ENCODE measurements at places on chromosomes 6 and 20. TPM values are rescaled to one million over a fixed set of nuclear protein-coding genes. Genes with fewer than 3 reads are reported as not detected.

The OOEP gene
- not detected for total RNA-seq

The COL20A1 gene
- not detected for total RNA-seq

DNA sequence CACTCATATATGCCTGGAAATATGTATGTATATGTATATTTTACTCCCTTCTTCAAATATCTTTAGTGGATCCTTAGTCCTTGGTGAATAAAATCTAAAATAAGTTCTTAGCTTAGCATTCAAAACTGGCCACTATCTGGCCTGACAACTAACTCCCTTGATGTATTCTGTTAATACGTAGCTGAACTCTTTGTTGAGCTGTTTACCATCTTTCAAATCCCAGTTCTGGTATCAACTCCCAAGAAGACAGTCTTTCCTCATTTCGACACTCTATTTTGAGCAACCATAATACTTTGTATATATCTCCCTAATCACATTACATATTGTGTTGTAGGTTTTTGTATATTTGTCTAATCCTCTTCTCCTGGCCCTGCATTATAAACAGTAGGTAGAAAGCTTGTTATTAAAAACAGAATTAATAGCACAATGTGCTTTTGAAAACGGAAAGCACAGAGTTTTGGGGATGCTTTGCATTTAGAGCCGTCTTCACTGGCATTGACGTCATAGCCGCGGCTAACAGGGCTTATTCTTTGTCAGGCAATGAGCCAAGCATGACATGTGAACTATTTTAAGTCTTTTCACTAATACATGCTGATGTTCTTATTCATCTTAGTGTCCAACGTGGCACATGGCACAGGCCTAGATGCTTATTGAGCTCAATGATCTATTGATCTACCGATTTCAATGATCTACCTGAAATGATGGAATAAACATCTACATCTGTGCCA, 47.2 kb upstream of the CCN2 start:
- no peak overlapping the region for H3K4me3 ChIP-seq
- DNase-seq: no peak
- no peaks in the 10 kb centered on the region for H3K27me3 ChIP-seq
- no peaks in the 10 kb centered on the region for H3K36me3 ChIP-seq

GRCh38 chr6:137371634-137372016, 122.6 kb downstream of the OLIG3 start:
- H3K27ac ChIP-seq: no peak overlapping the region
- DNase-seq: no peak
- peaks cover 12% of the 10 kb centered on the region for H3K4me1 ChIP-seq
- H3K36me3 ChIP-seq: peaks cover 4% of the 10 kb centered on the region
- no peak overlapping the region for H3K4me3 ChIP-seq

GRCh38 chr6:73123632-73124329, 101.5 kb downstream of the KHDC1L start:
- H3K4me1 ChIP-seq: no peaks in the 10 kb centered on the region
- no peaks in the 10 kb centered on the region for H3K36me3 ChIP-seq
- no peak overlapping the region for H3K4me3 ChIP-seq
- H3K27me3 ChIP-seq: peaks cover 6% of the 10 kb centered on the region
- no peak overlapping the region for H3K27ac ChIP-seq

- H3K4me1 ChIP-seq: no peaks in the 10 kb centered on the region
- H3K4me3 ChIP-seq: no peak overlapping the region
- no peak for DNase-seq
- H3K27me3 ChIP-seq: no peaks in the 10 kb centered on the region
- H3K27ac ChIP-seq: no peak overlapping the region
Observed at GRCh38 chr20:10280018-10280908, 61.6 kb downstream of the SNAP25 start.
